ENCODE measurements at places on chromosomes 4 and X.

DNA sequence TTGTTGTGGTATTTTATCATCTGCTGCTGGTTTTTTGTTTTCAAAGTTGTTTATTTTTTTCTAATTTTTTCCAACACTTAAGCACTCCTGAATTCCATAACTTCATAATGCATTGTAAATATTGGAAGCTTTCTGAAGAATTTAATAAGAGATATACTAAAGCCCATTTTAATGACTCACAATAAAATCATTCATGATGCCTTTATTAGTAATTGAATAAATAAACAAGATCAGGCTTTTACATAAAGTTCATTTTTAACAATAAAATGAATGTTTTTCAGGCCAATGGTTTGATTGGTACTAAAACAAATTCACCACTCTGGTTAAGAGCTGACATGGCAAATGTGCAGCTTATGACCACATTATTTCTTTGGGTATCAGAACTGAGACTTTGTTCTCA, 408.2 kb upstream of the SMIM31 start:
- DNase-seq: no peak

- no peak for DNase-seq
These were observed 105.6 kb downstream of the APOOL start for GRCh38 chrX:85109235-85109634.

DNA sequence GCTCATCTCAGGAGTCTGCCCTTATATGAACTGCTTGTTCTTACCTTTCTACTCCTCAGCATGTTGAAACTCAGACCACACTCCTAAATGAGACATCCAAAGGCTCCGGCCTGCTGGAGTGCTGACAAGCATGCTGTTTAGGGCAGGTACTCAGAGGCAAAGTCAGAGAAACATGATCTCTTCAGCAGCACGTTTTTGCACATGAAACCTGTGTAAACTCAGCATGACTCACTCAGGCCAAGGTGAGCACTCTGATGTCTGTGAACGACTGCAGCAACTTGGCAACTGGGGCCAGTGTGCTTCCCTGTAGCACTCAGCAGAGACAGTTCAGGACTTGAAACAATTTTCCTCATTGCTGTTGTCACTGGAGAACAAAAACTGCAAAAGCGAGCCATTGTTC, 109.6 kb downstream of the PACRGL start:
- no peak for DNase-seq

DNA sequence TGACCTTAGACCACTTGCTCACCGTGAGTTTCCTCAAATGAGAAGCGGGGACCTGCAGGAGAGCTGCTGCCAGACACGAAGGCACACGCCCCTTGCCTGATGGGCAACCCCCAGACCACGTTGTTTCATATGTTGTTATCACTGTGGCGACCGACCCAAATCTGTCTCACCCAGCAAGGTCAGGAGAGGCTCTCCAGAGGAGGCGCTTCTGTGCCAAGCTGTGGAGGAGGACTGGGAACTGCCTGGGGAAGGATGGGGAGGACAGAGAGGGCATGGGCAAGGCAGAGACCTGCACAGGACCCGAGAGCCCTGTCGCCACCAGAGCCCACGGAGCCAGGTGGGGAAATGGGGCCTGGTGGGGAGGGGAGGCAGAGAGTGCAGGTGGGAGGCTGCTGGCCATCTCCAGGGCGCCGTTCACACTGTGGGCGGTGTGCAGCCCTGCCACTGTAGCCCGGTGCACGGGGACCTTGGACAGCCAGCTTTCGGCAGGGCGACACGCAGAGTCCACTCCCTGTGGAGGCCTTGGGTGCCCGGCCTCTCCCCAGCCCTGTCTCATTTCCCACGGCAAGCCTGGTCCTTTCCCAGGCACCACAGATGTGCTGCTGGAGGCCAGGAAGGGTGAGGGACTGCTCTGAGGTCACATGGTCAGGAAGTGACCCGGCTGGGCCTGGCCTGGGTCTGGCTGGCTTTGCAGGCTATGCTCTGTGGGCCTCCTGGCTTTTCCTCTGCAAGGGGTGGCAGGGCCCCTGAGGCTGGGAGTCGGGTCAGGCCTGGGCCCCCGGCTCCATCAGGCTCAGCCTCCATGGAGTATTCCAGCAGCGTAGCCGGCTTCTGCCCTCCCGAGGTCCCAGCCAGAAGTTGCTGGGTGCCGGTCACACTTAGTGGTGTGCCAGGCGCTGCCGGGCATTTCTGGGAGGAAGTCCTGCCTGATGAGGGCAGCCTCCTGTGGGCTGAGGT, 3.2 kb downstream of the HTRA3 start:
- DNase-seq: no peak

DNA sequence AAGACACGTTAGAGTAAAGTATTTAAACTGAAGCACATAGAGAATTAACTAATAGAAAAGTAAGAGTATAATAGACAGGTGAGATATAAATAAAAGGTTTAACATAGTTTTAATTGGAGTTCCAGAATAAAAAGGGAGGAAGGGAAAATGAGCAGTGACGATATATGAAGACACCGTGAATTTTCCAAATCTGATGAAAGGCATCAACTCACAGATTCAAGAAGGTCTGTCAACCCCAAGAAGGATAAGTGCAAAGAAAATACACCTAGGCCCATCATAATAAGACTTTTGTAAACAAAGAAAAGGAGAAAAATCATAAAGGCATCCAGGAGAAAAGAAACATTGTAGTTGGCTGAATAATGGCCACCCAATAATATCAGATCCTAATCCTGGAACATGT, 43.9 kb upstream of the RAP2C start:
- DNase-seq: no peak

DNA sequence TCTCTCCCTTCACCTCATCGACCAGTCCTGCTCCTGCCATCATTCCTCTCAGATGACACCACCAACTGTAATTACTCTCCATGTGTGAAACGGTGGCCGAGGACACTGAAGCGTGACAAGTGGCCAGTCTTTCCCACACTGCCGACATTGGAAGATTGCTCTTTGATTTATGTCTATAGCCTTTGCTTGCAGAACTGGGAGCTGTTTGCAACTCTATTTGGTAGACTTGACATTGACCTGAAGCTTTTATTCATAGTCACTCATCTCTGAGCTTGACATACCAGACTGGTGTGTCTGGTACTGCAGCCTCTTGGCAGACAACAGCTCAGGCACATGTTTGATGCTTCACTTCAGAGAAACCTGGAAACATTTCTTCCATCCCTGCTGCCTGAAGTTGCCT, 121.8 kb upstream of the GALNT7 start:
- no peak for DNase-seq

GRCh38 chr4:102129810-102130209, 215.5 kb downstream of the SLC39A8 start:
- no peak for DNase-seq

DNA sequence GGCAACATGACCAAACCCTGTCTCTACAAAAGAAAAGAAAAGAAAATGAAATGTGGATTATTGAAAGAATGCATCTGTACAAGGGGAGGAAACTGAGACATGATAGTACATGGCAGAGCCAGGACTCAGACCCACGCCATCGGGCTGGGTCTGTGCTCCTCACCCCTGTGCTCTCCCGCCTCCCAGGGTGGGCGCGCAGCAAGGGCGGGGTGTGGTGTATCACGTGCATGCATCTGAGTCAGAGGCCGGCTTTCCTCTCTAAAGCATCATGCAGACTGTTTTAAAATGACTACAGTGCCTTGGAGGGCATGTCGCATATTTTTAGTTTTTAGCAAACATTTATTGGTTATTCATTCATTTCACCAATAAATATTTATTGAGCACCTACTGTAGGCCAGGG, 47.8 kb downstream of the HTT-AS start:
- DNase-seq: no peak

DNA sequence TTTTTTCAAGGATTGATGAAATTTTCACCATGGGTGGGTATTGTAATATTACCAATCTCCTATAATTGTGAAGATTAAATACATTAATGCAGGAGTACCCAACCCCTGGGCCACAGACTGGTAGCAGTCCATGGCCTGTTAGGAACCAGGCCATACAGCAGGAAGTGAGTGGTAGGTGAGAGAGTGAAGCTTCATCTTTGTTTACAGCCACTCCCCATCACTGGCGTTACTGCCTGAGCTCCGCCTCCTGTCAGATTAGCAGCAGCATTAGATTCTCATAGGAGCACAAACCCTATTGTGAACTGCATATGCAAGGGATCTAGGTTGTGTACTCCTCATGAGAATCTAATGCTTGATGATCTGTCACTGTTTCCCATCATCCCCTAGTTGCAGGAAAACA, 15.1 kb downstream of the RAPGEF2 start:
- no peak for DNase-seq

DNA sequence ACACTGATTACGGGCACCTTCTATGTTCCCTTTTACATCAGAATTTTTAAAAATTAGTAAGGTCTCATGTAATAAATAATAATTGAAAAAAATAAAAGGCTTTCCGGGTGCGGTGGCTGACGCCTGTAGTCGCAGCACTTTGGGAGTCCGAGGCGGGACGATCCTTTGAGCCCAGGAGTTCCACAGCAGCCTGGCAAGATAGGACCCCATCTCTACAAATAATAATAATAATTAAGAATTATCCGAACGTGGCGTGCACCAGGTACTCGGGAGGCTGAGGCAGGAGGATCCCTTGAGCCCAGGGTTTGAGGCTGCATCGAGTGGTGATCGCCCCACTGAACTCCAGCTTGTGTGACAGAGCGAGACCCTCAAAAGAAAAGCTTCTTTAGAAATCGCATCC, 771 bp upstream of the LAMTOR3 start:
- no peak for DNase-seq

DNA sequence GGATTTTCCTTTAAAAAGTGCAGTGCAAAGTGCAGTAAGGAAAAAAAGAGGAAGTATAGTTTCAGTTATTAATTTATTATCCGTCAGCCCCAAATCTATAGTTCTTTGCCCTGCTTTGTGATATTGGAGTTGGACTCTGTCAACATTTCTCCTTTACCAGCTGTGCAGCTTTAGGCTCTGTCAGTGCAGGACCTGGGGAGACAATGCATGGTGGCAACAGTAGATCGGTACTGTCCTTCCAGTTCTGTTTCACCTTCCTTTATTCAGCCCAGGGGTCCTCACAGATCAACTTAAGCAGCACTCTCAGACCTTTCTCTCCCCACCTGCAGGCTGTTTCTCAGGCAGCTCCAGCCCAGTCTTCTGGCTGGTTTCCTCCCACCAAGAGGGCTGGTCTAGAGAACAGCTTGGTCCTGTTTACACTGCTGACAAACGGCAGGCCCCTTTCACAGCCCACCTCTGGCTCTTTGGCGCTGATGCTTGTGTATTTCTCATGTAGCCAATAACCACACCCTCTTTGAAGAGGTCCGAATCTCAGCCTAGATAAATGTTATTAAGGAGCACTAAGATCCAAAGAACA, 71.6 kb downstream of the MCUB start:
- DNase-seq: no peak

- peak; percentile 27 for DNase-seq
These were observed 553 bp upstream of the MED28 start for GRCh38 chr4:17613761-17614415.

- no peak for DNase-seq
These were observed 8.5 kb upstream of the NUDT6 start for GRCh38 chr4:122930862-122931261.

- no peak for DNase-seq
These were observed 671.5 kb upstream of the GRIA3 start for GRCh38 chrX:122512561-122513072.

GRCh38 chrX:80011522-80011921, 3.0 kb upstream of the TBX22 start:
- no peak for DNase-seq

GRCh38 chrX:124467202-124467601, 120.8 kb downstream of the SH2D1A start:
- DNase-seq: no peak

DNA sequence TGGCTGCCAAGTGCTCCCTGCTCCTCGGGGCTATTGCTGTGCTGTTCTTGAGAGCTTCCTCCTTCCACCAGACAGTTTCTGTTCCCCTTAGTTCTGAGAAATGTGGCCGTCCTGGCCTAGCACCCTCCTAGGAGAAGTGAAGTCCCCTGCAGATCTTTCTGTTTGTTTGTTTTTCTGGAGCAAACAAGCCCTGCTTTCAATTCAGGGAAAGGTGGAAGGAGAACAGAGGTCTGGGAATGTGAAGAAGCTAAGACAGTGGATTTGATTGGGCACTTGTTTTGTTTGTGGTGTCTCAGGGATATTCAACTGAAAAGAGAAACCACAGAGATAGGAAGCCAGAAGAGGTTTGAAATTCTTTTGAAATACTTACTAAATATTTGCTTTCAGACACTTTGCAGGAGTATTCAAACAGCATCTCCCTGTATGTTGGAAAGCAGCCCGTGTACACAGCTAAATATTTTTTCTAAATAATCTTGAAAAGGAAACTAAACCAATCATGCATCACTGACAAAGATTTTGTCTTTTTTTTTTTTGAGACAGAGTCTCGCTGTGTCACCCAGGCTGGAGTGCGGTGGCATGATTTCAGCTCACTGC, 36.5 kb upstream of the PPM1K start:
- peak; percentile 59 for DNase-seq

DNA sequence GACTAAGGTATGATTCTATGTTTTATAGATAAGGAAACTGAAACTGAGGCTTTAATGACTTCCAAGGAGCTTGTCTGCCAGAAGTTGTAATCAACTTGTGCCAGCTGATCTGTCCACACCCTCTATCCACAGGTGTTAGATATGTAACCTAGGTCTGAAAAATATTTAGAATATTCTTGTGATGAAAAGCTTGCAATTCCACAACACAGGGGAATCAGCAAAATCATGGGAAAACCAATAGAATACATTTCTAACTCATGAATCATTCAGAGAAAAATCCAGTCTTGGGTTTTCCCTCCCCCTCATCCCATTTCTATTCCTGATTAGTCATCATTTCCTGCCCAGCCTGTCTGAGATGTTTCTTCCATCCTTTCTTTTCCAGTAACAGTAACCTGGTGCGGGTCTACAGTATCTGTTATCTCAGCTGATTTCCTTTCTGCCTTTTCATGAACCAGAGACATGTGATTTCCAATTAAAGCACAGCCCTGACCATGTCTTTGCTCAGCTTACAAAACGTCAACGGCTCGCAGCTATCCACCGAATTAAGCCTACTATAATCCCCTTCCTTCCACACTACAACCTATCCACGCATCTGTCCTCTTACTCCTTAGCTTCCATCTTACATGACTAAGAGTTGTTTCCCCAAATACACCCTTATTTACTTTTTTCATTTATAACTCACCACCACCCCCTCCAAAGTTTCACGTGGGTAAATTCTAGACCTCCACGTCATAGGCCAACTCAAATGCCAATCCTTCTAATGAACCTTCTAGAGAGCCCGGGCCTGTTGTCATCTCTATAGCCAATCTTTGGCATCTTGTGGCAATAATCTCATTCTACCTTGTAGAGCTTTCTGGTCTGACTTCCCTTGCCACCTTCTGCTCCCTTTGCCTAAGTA, 961 bp upstream of the NOCT start:
- DNase-seq: no peak

GRCh38 chr4:17605236-17605635, 9.2 kb upstream of the MED28 start:
- DNase-seq: no peak

Measured in DND-41 (cell line).